ENCODE measurements at places on chromosomes 6 and 20.

- no peak for DNase-seq
These were observed 233.4 kb upstream of the FLRT3 start for GRCh38 chr20:14570811-14571210.

- no peak for DNase-seq
These were observed 78.8 kb downstream of the FOXF2 start for GRCh38 chr6:1468126-1468525.

DNA sequence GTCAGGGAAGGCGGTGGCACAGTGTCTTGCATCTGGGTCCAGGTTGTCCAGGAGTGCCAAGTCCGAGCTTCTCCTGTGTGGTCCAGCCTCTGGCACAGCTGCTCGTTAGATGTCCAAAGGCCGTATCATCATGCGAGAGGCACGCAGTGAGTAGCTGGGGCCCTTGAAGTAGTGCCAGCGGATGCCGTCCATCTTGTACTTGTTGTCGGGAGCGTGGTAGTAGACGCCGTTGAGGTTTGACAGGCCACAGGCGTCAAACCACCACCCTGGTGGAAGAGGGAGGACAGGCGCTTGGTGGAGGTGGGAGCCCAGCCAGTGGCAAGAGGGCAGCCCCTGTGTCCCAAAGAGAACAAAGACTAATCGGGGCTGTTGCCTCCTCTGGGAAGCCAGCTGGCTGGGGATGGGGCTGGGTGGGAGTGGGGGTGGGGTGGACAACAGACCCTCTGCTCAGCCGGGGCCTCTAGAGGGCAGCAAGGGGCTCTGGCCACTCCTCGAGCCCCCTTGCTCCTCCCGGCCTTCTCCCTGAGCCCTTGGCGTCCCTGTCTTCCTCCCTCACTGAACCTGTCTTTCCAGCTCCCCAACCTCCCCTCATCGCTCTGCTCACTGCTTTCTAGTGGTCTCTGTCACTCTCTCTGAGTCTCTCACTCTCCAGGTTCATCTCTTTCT lies 39.5 kb downstream of the FAM110A start:
- DNase-seq: no peak

DNA sequence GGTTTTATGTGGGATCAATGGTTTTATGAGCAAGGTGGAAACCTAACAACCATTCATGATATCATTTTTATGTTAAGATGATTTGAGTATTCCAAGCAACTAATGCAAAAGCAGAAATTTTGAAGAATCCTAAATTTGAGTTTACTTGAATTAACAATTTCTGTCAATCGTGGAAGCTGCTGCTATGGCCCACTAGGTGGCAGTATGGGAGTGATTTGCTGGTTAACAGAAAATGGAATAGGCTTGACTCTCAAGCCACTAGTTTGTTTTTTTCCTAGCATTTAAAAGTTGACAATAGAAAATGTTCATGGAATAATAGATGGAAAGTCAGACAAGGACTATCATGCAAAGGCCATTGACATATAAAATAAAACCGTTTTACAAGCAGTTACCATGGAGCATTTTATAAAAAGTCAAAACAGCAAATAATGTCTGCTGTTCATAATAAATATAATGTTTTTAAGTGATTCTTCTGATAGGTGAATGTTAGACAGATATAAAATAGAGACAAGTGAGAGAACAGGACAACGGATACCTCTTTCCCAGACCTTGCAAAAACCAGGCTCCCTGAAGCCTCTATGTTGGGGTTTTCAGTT lies 43.0 kb upstream of the TMEM200A start:
- no peak for DNase-seq

- DNase-seq: no peak
These were observed 402.5 kb upstream of the FKBP1C start for GRCh38 chr6:62808565-62809293.

DNA sequence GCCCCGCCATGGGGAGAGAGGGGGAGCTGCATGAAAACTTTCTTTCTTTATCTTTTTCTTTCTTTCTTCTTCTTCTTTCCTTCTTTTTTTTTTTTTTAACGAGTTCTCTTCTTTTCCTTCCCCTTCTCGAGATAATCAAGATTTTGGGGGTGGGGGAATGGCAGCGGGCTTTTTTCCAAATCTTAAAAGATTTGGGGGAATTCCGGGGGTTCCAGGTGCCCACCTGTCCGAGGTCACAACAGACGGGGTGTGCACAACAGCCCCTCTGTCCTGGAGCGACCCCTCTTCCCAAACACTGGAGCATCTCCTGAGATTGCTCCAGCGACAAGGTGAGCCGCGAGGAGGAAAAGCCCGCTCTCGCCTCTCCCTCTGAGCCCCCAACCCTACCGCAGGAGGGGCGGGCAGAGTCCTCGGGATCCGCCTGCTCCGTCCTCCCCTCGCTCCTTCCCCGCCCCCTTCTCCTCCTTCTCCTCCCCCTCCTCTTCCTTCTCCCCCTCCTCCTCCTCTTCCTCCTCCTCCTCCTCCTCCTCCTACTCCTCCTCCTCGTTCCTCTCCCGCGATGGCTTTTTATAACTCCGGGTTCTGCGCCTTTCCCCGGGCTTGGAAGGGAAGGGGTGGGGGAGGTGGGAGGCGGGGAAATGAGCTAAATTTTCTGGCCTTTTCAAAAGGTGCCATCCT lies 689 bp upstream of the KCNB1 start:
- DNase-seq: no peak

GRCh38 chr6:33894438-33894837 lies 90.6 kb upstream of the MLN start:
- peak; percentile 28 for DNase-seq

- DNase-seq: no peak
These were observed 192.1 kb downstream of the SAMD5 start for GRCh38 chr6:147700436-147701209.

- no peak for DNase-seq
These were observed 28.9 kb downstream of the ILRUN start for GRCh38 chr6:34667481-34668238.

DNA sequence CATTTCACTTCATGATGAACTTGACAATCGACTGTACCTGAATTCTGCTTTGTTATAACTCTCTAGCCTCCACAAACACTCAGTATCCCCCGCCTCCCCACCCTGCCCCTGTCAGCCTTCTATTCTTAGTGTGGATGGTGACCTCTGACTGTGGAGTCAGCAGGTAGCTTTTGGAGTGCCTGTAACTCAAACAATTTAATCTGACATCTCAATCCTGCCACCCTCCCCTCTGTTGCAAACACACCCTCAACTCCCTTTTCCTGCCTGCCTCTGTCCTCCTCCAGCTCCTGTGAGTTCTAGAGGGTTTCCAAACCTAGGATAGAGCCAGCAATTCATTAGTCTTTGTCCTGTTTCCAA lies 20.3 kb downstream of the DAAM2 start:
- DNase-seq: no peak

GRCh38 chr6:130063806-130064205 lies 45.4 kb downstream of the L3MBTL3 start:
- DNase-seq: no peak

DNA sequence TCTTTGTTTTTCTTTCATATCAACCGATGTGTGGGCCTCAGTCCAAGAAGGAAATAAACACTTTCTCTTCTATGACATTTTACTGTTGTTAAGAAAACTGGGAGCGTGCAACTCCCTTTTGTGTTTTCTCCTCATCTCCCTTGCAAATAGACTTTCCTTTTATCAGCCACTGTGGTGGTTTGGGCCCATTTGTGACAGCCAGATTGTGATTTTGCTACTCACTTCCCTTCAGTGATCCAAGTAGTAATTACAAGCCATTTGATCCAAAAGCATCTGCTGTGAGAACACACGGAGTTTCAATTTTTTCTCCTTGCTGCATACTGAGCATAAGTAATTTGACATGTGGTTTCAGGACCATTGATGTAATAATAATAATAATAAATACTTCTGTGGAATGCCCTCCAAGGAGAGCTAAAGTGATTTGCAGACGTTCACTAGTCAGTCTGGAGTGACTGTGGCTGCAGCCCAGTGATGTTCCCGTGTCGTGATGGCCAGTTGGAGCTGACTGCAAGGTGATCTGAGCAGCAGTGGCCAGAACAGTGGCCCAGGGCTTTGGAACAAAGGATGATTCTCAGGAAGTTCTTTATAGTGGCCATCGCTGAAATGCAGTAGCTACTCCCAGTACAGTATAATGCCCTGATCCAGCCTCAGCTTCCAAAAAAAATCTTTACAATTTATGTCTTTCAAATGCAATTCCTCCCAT lies 91.9 kb upstream of the CLDN20 start:
- DNase-seq: no peak

GRCh38 chr6:116550796-116551195 lies 2.8 kb upstream of the CALHM4 start:
- no peak for DNase-seq

- no peak for DNase-seq
These were observed 6.7 kb downstream of the ACOT13 start for GRCh38 chr6:24673625-24674024.

DNA sequence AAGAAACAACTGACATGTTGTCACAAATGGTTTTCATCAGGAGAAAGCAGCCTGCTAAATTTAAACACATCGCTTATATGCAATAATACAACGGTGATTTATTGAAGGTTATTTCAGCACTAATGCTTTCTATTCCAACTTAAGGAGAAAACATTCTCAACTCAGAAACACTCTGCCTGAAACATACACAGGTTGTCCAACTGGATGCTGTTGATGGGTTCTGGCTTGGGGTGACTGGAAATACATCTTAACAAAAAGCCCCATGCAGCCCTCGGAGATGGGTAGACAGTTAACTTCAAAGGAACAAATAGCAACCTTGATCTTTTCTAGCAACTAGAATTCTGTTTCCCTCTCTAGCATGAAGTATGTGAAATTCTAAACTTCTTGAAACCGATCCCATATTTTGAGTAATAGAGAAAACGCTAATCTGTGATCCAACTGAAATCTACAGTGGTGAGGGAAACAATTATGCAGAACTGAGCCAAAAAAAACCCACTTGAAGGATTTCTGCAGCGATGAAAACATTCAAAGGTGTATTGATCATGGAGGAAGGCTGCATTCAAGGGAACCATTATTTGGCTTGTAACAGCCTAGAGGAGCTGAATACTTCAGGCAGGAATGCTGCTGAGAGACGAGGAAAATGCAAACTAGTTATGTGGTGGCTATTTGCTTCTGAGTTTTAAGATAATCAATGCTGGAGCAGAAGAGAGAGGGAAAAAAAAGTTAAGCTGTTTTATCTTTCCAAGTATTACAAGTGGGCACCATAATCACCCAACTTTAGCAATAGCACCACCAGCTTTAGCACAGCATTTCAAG lies 6.9 kb downstream of the ZMYND8 start:
- no peak for DNase-seq

DNA sequence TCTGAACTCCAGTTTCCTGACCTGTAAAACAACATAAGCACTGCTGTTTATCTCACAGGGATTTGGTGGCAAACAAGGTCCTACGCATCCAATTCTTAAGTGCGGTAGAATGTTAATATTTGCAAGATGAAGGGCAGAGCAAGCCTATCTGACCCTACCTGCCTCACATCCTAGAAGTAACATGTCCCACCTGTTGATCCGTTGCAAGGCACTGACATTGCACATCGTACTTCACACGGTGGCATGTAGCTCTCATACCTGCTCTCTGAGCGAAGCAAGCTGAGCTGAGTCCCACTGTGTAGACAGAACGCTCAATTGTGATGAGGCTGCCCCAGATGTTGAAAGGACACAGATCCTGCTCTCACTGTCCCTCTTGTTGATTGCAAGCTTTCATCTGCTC lies 154.7 kb upstream of the PDE10A start:
- no peak for DNase-seq

- no peak for DNase-seq
These were observed 37.1 kb downstream of the SUN5 start for GRCh38 chr20:32966881-32967781.

GRCh38 chr20:36225666-36226065 lies 10.6 kb upstream of the AAR2 start:
- no peak for DNase-seq

- no peak for DNase-seq
These were observed 33.0 kb upstream of the GPR6 start for GRCh38 chr6:109945091-109945490.

DNA sequence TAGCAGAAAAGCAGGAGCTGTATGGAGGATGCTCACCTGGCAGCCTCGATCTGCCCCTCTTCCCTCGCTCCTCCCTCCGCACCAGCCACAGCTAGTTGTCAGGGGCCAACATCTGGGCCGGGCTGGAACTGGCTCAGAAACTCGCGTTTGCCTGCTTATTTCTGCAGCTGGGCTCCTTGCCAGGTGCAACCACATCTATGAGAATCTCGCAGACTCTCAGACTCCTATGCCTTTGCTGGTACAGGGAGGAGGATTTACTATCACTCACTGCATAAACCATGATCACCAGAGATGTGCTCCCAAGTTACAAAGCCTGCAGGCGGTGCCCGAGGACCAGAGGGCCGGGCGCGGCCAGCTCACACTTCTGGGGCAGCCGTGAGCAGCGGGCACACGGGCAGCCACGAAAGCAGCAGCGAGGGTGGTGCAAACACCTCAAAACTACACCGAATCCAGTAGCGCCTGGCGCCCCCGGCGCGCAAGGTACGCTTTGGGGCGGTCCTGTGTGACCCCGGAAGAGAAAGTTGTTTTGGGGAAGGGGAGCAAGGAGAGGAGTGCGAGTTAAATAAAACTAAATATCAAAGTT lies 577 bp upstream of the LRRC1 start:
- DNase-seq: peak; percentile 71

- no peak for DNase-seq
These were observed 93.8 kb upstream of the LY86 start for GRCh38 chr6:6494677-6495076.

- no peak for DNase-seq
These were observed 22.7 kb downstream of the ZDHHC14 start for GRCh38 chr6:157403686-157404051.

GRCh38 chr6:139920027-139920775 lies 545.8 kb upstream of the CITED2 start:
- no peak for DNase-seq

DNA sequence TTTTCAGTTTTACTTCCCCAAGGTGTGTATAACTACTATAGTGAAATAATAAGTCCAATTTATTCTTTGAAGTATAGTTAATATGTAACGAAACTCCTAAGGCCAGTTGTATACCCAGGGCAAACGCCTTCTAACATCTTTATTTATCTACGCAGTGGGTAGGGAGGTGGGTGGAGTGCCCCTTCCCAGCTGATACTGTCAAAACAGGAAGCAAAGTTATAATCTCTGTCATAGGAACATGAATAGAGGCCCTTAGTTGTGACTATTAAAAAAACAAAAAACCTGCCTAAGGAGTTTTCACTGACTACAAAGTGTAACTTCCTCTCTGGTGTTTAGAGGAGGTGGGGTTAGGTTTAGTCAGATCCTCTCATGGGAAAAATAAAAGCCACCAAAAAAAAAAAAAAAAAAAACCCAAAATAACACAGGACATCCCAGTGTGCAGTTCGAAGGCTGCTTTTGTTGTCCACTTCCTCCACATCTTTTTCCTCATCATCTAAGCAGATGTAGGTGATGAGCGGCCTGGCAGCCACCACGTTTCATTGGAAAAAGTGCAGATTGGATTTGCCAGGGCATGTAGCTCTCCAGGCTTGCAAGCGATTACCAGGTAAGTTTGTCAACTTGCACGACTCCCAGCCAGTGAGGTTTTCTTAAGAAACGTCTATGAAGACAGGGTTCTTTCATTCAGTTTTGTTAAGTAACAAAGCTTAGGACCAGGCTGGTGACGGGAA lies 58.7 kb downstream of the UTRN start:
- no peak for DNase-seq
